ENCODE measurements at places on chromosomes 11 and 22.

- no peak for DNase-seq
These were observed 631 bp upstream of the NPTXR start for GRCh38 chr22:38844315-38845003.

DNA sequence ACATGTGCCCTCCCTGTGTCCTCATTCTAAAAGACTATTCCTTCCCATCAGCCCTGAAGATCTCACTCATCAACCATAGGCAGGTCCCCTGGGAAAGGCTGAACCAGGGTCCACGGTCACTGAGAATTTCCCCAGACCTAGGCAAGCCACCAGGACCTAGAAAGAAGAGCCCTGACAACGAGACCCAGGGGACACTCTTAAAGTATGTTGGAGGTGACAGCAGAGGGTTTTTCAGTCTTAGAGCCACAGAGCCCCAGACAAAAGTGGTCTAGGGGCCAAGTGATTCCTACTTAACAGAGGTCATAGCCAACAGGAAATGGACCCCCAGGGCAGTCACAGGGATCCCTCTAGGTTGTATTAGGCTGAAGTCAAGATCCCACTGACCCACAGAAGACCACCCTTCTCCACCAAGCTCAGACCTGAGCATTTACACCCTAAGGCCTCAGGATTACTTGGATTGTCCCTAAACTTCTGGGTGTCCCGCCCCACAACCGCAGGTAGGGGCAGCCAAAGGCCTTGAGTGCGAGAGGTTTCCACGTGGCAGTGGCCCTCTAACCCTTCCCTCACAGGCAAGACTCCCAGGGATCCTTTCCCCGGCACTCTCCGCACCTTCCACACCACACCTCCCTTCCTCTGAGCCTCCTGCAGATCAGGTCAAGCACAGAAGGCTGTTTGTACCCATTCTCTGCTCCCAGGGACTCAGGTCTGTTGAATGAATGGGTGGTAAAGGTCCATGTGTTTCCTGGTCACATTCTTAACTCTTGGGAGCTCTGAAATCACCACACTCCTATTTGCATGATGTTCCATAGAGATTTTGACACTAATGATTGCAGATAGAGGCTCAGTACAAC is 12.3 kb downstream of the POU2AF1 start:
- no peak for DNase-seq

GRCh38 chr11:1256257-1257045 is 33.6 kb downstream of the MUC5B start:
- no peak for DNase-seq

DNA sequence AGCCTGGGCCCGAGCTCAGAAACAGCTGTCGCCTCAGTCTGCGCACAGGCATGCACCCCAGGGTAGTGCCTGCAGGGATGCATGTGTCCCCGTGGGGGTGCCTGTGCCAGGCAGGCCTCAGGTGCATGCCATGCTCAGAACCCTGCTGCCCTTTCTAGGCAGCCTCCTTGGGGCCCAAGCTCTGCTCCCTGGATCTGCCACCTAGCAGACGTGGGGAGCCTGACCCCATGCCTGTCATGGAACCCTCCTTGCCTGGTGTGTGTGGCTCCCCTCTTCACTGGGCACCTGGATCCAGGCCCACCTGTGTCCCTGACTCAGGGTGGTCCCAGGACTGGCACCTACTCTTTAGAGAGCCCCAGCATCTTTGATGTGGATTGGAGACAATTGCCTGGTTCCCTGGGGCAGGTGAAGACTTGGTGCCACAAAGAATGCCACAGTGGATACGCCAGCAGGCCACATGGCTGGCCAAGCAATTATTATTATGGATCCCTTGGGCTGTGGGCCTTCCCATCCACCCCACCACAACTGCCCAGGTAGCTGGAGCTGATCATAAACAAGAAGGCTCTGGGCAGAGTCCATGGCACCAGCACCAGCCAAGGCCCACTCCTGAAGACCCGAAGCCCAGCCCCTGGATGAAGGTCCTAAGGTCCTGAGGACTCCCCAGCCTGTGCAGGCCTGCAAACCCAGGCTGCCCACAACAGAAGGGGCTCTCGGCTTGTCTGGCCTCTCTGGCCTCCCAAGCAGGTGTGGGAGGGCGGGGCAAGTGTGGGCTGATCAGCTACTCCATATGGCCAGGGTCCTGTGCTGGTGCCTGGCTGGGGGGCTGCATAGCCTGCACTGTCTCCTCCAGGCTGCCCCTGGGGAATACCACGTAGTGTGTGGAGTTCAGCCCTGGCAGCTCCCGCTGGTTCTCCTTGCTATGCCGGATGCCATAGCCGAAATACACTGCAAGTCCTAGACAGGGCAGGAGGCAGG is 3.8 kb downstream of the SLC7A4 start:
- no peak for DNase-seq

DNA sequence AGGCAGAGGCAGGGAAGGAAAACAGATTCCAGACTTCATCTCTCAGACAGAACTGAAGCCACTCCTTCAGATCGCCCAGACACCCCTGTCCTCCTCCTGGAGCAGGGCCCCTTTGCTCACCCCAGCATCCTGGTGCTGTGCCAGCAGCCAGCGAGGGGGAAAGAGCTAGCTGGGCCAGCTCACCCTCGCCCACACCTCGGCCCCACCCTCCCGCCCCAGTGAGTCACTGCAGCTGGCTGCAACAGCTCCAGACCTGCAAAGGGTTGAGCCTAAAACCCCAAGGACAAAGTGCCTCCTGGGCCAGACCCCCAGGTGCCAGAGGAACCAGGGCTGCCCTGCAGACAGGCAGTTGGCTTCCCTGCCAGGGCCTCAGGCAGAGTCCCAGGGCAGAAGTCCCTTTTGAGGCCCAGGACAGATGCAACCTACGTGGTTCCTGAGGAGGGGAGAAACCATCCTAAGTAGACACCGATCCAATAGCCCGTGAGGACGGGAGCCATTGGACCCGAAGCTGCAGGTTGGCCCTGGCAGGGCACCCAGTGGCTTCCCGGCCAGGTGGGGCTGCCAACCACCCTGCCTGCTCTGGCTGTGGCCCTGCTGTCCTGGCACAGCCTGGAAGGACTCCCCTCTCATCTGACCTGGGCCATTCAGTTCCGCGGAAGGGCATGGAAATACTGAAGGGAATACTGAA is 7.2 kb downstream of the AHNAK start:
- no peak for DNase-seq

DNA sequence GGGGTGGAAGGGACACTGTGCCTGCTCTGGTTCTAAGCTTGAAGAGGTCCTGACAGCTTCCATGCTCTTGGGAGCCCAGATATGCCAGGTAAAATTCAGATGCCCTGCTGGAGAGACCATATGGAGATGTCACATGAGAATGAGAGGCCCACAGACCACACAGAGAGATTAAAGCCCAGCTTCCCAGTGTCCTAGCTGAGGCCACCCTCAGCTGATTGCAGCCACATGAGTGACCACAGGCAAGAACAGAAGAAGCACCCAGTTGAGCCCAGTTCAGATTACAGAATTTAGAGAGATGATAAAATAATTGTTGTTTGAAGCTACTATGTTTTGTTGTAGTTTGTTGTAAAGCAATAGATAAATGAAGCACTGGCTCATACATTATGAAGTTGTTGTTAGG is 14.4 kb upstream of the PVALB start:
- no peak for DNase-seq

GRCh38 chr11:11436715-11437313 is 83.8 kb upstream of the CSNK2A3 start:
- DNase-seq, result no peak

GRCh38 chr11:78099666-78100065 is 20.0 kb upstream of the NDUFC2 start:
- DNase-seq, result no peak

DNA sequence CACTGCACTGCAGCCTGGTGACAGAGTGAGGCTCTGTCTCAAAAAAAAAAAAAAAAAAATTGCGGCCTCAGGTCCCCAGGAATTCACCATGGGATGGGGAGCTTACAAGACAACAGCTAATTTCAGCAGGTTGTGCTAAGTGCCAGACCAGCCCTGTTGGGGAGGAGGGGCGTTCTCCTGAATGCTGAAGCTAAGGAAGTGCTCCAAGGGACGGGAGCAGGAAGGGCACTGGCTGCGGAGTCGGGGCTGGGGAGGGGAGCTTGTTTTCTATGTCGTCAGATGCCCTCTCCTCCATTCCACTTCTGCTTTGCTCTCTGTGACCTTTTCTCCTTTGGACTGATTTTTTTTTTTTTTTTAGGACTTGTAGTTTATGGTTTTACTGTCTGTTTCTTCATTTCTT is 4.5 kb downstream of the ADAMTS15 start:
- DNase-seq, result no peak

DNA sequence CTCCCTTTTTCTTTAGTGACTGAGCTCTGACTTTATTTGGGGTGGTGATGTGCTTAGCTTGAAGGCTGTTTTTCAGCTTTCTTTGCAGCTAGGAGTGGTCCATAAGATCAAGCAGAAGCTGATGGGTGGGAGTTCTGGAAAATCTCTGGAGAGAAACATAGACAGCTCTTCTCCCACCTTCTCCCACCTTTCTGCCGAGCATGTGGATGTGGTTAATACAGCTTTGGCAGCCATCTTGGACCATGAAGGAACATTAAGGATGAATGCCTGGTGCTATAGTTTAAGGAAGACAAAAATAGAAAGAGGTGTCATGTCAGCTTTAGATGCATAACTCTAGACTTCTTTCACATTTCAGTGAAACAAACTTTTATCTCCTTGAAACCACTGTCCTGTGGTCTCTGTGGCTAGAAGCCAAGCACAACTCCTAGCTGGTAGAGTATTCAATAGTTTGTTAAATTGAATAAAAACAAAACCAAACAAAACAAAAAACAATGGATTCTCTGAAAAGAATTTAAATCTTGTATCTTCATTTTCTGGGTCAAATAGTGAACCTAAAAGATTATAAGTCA is 203.6 kb upstream of the SESN3 start:
- no peak for DNase-seq

Data from D341Med (cell line).